ENCODE measurements at places on chromosomes 5 and 9.
A peak's percentile ranks its signal among the peaks of the same experiment; 100 is the strongest.

DNA sequence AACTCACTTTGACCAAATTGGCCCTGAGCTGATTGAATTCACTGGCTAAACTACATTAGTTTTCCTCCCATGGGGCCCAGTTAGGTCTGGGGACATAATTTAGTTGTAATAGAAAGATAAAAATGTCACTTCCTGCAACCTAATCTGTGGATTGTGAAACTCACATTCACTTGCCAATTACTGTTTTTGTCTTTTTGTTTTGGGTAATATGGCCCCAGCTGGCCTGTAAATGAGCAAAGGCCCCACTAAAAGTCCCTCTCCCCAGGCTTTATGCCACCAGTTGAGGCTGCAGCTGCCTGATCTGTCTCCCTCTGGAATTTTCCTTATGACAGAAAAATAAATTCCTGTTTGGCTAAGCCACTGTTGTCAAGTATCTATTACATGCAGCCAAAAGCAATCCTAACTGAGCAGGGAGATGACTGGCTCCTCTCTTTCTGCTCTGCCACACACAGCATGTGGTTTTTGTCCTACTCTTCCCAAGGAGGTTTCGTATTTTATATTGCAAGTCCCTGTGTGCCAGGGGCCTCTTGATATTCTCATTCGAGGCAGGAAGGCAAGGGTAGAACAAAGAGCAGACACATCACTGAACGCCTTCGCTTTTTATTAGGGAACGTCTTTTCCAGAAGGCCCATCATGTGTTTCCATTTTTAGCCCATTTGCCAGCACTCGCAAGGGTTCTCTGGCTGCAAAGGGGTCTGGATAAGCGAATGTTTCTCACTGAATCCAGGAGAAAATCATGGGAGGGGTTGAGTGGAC, 24.1 kb upstream of the SLC25A48 start:
- no peak for DNase-seq

- DNase-seq = no peak
These were observed 13.4 kb upstream of the TXNDC8 start for GRCh38 chr9:110351009-110351467.

GRCh38 chr9:90137801-90138200, 504.8 kb downstream of the DIRAS2 start:
- DNase-seq = no peak

- DNase-seq = no peak
These were observed 339.2 kb downstream of the PRR16 start for GRCh38 chr5:120803282-120803681.

DNA sequence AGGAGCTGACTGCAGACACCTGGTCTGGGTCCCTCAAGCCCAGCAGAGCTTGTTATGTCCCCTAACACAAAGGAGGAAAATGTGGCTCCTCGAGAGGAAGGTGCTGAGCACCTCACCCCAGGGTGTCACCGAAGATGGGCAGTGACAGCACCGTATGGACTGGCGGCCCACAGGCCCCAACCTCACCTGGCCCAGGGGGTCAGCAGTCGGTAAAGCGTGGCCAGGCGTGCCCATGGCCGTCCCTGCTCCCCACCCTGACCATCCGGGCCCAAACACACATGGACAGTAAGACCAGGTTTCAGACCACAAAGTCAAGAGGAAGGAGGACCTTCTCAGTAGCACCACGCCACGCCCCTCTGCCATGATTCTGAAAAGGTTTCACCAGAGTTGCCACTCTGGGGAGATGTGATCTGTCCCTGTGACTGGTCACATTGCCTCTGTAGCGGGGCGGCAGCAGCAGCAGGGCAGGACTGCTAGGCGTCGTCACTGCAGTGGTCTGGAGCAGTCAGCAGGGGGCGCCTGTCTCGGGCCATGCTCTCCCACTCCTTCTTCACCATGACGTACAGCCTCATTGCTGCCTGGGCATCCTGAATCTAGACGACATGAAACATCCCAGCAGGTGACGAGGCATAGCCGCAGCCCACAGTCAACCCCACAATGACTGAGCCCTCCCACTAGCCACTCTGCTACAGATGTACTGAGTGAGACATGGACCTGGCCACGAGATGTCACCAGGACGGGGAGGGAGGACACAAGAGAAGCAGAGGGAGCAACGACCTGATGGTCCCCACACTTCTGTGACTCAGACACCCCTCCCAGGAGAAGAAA, 11.1 kb downstream of the REXO4 start:
- no peak for DNase-seq

- no peak for DNase-seq
These were observed 64.3 kb downstream of the MVB12B start for GRCh38 chr9:126390923-126391322.

GRCh38 chr5:143065185-143065965, 295.2 kb downstream of the ARHGAP26 start:
- DNase-seq = no peak

- peak; percentile 12 for DNase-seq
These were observed 148.1 kb upstream of the MPDZ start for GRCh38 chr9:13427587-13427986.

- no peak for DNase-seq
These were observed 173.4 kb downstream of the NDUFS4 start for GRCh38 chr5:53733853-53734252.

DNA sequence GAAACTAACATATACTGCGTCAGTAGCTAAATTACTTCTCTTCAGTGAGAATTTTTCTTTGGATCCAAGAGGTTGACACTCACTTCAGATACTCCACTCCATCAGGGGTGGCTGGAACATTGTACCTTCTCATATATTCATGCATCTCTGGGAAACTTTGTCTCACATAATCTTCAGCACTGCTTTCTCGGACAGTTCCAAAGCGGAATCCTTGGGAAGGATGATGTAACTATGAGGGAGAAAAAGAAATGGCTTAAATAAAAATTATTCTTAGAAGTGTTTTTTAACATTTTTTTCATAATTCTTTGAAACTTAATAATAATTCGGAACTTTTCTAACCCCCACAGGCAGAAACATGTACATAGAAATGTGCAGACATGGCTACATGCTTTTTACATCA, 33.4 kb upstream of the PPP3R2 start:
- DNase-seq = no peak

- DNase-seq = peak; percentile 25
These were observed 244.8 kb upstream of the MPDZ start for GRCh38 chr9:13524245-13524644.

DNA sequence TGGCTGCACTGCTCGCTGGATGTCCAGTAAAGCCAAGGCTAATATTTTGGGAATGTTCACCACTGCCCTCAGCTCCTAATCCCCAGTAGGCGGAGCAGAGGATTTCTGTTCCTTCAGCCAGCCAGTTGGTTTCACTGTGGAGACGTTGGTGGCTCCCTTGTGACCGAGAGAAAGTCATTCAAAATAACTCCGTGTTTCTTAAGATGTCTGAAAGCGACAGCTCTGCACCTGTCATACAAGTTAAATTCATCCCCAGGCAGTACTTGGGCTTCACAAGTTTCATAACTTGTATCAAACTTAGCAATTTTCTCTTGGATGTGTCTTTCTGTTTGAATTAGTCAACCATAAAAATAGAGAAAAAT, 382 bp upstream of the CDKN2B start:
- no peak for DNase-seq

- no peak for DNase-seq
These were observed 131.8 kb downstream of the PCSK5 start for GRCh38 chr9:76022317-76022716.

- DNase-seq = no peak
These were observed 482 bp upstream of the TDRD7 start for GRCh38 chr9:97411440-97411788.

GRCh38 chr5:32231241-32231640, 57.1 kb upstream of the GOLPH3 start:
- no peak for DNase-seq

DNA sequence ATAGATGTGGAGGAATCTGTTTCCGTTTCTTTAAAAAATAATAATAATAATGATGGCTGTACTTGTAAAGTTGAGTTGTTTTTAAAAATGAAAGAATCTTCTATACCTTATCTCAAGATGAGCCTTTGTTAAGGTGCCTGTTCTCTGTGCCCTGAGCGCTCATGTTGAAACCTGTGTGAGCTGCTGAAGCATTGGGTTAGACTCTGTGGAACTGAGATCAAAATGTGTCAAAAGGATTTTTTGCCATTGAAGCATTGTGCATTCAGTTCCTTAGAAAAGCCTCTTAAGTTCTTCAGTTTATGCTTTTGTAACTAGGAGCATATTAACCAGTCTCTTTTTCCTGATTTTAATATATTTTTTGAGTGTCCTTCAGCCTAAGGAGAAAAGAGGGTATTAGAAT, 67.7 kb downstream of the NUP214 start:
- no peak for DNase-seq

GRCh38 chr9:97853844-97854695, 1.0 kb downstream of the FOXE1 start:
- no peak for DNase-seq

DNA sequence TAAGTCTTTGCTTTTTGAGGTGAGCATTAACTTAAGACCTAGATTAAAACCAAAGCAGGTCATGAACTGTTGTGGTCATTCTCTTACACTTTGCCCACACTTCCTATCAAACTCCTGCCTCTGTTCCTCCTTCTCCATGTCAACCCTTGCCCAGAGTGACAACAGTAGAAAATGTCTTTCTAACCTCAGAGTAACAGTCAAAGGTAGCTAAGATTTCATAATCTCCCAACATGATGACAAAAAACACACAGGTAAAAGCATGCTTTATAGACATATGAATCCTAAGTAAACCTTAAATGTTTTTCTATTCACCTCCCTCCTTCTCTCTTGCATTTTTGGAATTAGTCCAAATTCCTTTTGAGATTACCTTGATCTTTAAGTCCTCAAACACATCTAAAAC, 422.3 kb downstream of the SPATA31D1 start:
- DNase-seq = no peak

DNA sequence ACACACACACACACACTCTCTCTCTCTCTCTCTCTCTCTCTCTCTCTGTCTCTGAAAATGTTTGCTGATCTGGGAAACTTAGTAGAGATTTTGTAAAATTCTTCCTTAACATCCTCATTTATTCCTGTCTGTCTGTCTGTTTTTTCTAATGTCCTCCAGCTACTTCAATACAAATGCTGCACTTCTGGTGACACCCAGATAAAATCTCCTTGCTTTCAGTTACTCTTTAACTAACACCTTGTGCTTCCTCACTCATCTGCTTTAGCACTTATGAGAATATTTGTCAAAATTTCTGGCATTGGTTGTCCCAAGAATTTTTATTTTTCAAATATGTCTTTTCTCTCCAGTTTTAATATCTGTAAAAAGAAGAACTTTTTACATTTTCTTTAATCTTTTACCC, 35.0 kb upstream of the ARRDC3 start:
- no peak for DNase-seq

- DNase-seq = no peak
These were observed 317.2 kb downstream of the DEPDC1B start for GRCh38 chr5:60382716-60383115.

DNA sequence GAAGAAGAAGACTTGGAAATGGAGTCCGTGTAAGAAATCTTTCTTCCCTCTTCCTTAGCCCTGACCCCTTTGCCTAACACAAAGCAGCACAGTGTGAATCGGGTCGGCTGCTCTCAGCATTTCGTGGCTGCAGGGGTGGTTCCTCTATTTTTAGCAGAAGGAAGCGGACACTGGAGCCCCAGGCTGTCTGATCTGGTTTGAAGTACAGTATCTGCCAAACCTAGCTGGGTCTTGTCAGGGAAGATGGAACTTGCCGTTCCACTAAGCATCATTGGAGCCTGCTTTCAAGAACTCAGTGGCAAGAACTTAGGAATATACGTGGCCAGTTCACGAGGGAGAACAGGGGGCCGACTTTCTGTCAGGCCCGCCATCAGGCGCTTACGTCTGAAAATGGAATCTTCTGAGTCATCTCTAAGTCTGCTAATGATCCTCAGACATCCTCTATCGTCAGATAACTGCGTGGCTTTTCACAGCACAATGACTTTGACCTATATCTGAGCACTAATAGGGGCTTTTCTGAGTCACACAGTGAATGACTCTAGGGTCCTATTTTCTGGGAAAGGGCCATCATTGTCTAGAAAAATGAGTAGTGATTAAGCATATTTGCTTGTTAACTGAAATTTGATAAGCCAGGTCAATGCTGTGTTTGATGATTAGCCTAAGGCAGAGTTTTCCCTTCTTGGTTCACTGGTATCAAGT, 43.3 kb upstream of the NCS1 start:
- no peak for DNase-seq

DNA sequence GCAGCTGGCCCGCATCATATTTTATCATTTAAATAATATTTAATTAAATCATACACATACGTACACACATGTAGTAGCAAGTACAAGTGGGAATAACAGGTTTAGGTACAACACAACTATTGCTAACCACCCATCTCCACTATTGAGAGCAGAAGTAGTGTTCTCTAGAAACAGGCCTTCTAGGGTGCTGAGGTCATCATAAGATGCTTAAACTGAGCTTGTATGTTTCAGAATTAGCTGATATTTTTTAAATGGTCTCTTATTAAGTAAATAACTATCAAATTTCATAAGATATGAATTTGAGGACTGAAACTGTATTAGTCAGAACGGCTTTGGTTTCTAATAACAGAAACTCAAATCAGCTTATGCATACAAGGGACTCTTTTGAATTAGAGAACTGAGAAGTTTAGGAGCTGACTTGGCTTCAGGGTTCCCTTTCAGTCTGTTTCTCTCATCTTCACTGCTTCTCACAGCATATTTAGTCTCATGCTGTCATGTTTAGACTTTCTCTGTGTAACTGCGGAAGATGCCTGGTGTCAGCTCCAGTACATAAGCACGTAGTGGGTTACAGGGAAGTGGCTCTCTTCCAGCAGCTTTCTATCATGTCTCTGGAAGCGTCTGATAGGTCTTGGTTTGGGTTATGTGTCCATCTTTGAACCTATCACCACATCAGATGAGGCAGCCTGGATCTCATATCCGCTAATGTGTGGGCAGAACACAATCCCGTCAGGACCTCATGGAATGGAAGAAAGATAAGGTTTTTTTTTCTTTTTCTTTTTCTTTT, 25.0 kb upstream of the OCLN start:
- no peak for DNase-seq

GRCh38 chr5:997001-997474, 11.6 kb upstream of the NKD2 start:
- DNase-seq = no peak

GRCh38 chr9:87343816-87344430, 153.7 kb upstream of the DAPK1 start:
- DNase-seq = no peak

DNA sequence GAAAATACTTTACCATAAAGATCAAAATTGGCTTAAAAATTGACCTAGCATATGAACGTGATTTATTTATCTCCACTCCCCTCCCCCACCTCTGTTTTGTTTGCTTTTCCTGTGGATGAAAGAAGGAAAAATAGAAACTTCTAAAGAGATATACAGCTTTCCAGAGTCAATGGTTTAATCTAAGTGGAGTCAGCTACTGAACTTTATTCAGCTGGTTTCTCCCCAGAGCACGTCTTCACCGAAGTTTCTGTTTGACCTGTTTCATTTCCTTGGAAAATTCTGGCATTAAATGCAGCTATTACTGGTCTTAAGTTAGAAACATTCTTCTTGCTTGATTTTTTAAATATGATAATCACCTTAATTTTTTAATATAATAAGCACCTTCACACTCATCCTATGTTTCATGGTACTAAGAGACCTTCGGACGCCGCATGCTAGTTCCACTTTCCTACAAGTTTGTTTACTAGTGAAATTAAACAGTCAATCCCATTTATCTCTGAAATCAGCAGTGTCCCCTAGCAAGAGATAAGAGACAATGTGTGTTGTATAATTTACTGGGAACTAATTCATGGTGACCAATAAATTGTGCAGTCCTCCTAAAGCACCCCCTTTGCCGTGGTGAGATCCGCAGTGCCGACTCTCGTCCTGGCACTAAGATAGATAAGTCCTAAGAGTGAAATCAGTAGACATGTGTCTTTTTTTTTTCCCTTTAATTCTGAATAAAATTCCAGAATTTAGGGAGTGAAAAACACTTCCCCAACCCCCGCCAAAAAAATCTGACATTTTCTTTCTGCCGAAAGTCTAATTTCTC, 89.9 kb downstream of the ARL15 start:
- no peak for DNase-seq

Measured in iPS DF 19.7 (cell line).